ENCODE measurements at places on chromosomes 6 and 20. TPM values are rescaled to one million over a fixed set of nuclear protein-coding genes. Genes with fewer than 3 reads are reported as not detected.

DNA sequence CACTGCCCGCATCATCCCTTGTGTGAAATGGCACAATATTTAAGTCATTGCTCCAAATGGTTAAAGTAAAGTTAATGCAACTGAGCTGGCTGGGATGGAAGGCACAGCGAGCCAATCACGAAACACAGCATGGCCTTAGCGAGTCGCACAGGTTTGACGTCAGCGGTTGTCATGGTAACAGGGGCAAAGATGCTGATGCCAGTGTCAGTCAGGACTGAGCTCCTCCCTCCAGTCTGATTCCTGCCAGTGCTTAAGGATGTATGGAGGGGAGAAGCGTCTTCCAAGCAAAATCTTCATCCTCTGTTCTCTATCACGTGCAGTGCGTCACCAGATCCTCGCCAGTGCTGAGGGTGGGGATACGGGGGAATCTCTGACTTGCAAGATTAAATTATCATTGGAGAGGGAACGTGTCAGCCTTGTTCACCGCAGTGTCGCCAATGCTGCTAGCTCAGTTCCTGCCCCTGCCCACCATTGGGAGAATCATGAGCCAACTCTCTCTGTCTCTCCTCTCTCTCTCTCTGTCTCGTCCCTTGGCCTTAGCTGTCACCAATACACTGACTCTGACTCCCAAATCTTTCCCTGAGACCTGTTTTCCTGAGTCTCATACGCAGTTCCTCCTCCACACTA lies 24.5 kb downstream of the TSPYL4 start:
- peak; percentile 43 for DNase-seq

ARMH2 gene
- not detected for total RNA-seq

PLEKHG1 gene
- 13.4 TPM for total RNA-seq

- no peak for DNase-seq
Measured at GRCh38 chr6:125587666-125588632, 161.5 kb upstream of the HEY2 start.

- no peak for DNase-seq
Measured at GRCh38 chr6:168649209-168649608, 208.2 kb downstream of the SMOC2 start.

GRCh38 chr6:168002804-168003203 lies 5.3 kb downstream of the KIF25 start:
- no peak for DNase-seq

GRCh38 chr20:58932170-58932569 lies 48.9 kb upstream of the NELFCD start:
- no peak for DNase-seq

- no peak for DNase-seq
Measured at GRCh38 chr6:3230900-3231246, 3.4 kb upstream of the TUBB2B start.

DNA sequence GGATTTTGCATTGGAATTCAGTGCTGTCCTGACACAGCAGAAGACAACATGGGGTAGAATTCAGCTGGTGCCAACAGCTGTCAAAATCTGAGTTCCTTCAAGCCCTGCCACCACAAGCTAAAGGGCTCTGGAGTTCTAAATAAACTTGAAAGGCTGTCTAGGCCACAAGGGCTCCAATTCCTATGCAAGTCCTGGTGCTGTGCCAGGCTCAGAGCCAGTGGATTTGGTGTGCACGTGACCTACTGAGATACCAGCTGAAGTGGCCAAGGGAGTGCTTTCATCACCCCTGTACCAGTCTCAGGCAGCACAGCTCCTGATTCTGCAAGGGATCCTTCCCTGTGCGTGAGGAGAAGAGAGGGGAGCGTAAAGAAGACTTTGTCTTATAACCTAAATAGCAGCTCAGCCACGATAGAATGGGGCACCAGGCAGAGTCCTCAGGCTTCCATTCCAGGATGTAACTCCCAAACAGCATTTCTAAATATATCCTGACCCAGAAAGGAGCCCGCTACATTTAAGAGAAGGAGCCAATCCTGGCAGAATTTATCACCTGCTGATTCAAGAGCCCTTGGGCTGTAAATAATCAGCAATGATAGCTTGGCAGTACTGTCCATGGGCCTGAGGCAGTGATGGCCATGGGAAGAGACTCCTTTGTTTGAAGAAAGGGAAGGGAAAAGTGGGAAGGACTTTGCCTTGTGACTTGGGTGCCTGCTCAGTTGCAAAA lies 881.2 kb upstream of the EPHA7 start:
- DNase-seq = no peak

GRCh38 chr20:48202334-48203113 lies 417.2 kb upstream of the SULF2 start:
- DNase-seq = no peak

- peak; percentile 32 for DNase-seq
Measured at GRCh38 chr6:169955731-169956437, 204.5 kb downstream of the ERMARD start.

KCNK5 gene
- 8.3 TPM for total RNA-seq

DNA sequence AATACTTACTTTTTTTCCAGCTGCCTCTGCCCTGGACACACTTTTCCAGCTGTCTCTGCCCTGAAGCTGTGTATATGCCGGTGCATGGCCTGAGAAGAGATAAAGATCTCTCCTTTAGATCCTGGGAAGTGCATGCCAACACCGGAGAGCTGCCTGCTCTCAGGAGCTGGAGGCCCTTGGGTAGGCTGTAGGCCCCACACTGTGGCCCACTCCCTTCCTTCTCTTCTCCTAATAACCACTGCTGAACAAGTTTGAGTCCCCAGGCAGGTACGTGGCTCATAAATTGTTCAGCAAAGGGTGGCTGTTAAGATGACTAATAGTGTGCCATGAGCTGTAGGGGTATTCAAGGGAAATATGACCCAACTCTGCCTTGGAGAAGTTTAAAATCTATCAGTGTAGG lies 102.5 kb downstream of the CD24 start:
- no peak for DNase-seq

FOXS1 gene
- total RNA-seq = not detected

- no peak for DNase-seq
Measured at GRCh38 chr20:32594204-32594603, 9.1 kb upstream of the NOL4L start.

OR2J3 gene
- not detected for total RNA-seq

TRDN gene
- not detected for total RNA-seq

ADAM33 gene
- 0.49 TPM for total RNA-seq

CST4 gene
- not detected for total RNA-seq

PDYN gene
- total RNA-seq = not detected

BMP6 gene
- total RNA-seq = 3.0 TPM

BLTP3A gene
- 5.1 TPM for total RNA-seq

DNA sequence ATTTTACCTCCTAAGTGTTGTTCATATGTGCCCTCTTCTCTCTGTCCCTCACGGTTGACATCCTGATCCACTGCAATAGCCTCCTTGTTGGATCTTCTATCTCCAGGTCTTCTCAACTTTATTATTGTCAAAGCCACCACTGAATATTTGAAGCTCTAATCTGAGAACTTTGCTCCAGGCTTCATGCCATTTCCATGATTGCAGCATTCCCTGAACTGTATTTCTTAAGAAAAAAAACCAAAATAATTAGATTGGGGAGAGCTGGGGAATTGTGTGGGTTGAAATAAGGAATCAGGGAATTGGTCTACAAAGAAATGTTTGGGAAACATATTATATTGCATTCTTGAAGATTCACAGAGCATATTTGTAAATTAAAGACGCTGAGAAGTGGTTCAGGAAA lies 2.5 kb upstream of the STX7 start:
- no peak for DNase-seq

DNA sequence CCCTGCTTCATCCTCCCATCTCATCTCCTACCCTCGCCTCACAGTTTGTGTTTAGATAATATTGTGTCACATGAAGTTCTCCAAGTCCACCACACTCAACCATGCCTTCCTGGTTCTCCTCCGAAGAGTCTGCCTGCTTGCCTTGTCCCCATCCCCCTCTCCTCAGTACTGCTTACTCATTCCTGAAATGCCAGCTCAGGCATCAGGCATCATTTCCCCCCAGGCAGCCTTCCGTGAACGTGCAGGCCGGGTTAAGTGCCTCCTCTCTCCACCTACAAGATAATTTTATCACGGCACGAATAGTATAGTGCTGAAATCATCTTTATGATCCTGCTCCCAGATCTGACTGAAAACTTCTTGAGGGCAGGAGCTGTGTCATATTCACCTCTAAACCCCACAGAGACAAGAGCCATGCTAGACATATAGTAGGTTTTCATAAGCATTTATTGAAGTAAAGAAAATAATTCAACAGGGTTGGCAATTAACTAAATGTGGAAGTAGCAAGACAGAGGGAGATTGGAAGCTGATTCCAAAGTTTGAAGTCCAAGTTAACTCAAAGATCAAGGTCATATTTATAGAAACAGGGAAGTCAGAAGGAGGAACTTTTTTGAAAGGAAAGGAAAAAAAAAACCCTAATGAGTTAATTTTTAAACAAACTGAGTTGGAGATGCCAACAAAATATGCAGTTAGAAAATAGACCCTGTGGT lies 48.7 kb upstream of the BMP2 start:
- no peak for DNase-seq

Data from right lobe of liver (tissue), 6 donors.